ENCODE measurements at places on chromosomes 3 and 15. TPM values are rescaled to one million over a fixed set of nuclear protein-coding genes. Genes with fewer than 3 reads are reported as not detected.

DNA sequence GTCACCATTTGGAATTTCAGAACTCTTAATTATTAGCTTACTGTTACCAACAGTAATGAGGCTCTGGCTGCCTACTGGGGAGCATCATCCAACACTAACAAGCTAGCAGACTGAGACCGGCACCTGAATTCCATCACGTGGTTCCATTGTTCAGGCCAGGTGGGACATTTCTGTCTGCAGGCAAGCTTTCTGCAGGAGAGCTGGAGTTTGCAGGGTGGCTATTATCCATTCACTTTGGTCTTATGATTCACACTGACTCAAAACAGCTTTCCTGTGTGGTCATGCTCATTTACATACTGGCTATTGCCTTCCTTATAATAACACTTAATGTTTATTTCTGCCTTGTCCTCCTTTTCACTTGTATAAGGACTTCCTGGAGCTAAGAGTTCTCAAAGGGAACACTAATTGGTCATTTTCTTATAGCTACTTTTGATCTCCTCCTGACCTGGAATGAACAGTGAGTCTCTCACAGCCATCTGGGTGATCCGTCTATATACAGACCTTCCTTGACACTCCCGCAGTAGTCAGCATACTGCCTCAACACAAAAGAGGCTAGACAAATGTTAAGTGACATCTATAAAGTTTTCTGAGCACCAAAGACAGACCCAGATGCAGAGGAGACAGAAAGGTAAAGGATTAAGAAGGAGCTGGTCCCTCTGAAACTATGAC is 695.4 kb downstream of the FHIT start:
- DNase-seq: peak; percentile 76

The LRRK1 gene
- total RNA-seq: 13.7 TPM

GRCh38 chr15:90201130-90201943 is at the start of gene SEMA4B:
SEMA4B (plus strand) TSS chr15:90201330; CDS start chr15:90201579, 249 bp downstream.
- no peak for DNase-seq

- DNase-seq: no peak
Measured at GRCh38 chr3:111080413-111080812, 8.8 kb downstream of the NECTIN3 start.

The TM4SF18 gene
- not detected for total RNA-seq

GRCh38 chr3:157394411-157394810 is 42.2 kb upstream of the PTX3 start:
- no peak for DNase-seq

GRCh38 chr3:20776692-20777091 is 590.7 kb upstream of the SGO1 start:
- DNase-seq: no peak

GRCh38 chr15:47987908-47988532 is 132.8 kb upstream of the SLC24A5 start:
- DNase-seq: peak; percentile 46

DNA sequence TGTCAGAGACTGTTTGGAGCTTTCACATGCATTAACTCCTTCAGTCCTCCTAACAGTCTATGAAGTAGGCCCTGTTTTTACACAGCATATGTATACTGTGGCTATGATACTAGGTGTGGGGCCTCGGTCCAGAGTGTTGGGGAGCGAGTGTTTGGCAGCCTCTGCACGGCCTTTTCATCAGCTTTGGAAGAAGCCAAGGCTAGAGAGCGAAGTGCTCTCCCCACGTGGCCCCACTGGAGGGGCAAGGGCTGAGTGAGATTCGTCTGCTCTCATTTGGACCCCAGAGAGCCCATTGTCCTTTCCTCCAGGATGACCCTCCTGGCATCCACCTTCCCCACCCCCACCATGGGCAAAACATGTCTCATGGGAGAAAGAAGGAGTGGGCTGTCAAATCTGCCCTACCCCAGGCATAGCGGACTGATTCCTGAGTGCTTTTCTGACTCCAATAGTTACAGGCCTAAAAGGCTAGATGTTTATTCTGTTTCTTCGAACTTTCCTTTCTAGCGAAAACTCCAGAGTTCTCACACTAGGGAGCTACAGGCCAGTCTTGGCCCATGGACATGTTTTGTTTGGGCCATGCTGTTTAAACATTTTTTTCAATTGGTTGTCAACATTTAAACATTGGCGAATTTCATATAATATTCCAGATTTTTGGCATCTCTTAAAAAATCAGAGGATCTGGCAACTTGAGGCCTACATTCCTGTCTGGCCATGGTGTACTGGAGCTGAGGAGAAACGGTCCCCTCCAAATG is 76.0 kb downstream of the EEFSEC start:
- DNase-seq: no peak

DNA sequence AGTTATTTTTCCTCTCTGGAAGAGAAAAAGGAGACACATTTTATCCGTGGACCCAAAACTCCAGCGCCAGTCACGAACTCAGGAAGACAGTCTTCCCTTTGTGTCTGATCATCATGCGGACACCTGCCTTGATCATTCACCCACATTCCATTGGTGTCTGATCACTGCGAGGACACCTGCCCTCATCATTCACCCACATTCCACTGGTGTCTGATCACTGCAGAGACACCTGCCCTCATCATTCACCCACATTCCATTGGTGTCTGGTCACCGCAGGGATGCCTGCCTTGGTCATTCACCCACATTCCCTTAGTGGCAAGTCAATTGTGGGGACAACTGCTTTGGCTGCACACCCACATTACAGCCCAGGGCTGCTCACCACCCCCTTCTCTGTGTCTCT is 148.9 kb downstream of the ROBO1 start:
- peak; percentile 95 for DNase-seq

DNA sequence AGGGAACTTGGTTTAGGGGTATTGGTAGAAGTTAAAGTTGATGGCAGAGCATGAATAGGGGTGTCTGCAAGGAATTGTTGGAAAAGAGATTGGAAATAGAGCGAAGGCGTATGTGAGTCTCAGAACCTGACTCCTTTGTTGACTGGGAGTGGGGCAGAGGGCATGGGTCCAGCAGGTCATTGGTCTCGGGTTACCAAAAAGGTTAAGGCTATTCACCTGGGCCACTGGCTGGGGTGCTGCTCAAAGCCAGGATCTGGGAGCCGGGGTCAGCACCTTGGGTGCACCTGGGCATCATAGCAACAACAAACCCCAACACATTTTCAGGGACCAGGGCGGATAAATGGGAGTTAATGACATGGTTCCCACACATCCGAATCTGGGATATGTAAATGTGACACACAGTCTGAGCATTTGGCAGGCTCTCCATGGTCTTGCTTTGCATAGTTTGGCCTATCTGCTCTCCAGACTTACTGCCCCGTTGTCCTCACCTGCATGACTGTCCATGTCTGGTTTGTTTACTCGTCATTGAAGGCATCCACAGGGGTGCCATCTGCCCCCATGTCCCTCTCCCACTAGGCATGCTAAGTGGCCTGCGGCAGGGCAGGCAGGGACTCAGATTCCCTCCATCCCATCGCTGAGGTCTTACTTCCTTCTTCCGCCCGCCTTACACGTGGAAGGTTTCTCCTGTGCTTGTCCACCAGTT is 10.1 kb downstream of the KLF13 start:
- DNase-seq: no peak

GRCh38 chr3:74287557-74287956 is 326.9 kb downstream of the CNTN3 start:
- no peak for DNase-seq

The REC114 gene
- not detected for total RNA-seq

GRCh38 chr15:80401456-80401855 is 2.7 kb upstream of the ARNT2 start:
- no peak for DNase-seq

The VIPR1 gene
- total RNA-seq: 3.2 TPM

GRCh38 chr3:26807272-26807671 is 184.7 kb downstream of the LRRC3B start:
- no peak for DNase-seq

The AMT gene
- total RNA-seq: 1.2 TPM

The NR1I2 gene
- not detected for total RNA-seq

The AMOTL2 gene
- 79.5 TPM for total RNA-seq

- no peak for DNase-seq
Measured at GRCh38 chr3:106272302-106272701, 403.5 kb upstream of the CBLB start.

- peak; percentile 12 for DNase-seq
Measured at GRCh38 chr3:64318001-64318400, 92.7 kb upstream of the PRICKLE2 start.

GRCh38 chr3:14811684-14812083 is 7.1 kb upstream of the FGD5 start:
- no peak for DNase-seq

The XIRP1 gene
- total RNA-seq: not detected

The EEF1AKMT4 gene
- total RNA-seq: 11.1 TPM

DNA sequence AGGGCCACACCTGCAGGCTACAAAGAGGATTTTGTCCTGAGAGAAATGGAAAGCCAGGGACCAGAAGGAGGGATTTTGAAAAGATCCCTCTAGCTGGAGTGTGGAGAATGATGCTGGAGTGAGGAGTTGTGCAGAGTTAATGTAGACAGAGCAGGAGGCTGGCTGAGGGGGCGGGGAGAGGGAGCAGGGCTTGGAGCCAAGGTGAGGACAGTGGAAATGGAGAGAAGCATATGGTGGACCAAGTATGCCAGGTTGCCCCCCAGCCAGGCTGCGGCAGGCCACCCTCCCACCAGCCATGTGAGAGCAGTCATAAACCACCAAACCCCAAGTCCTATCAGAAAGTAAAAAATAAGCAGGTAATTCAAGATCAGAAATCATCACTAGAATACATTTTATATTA is 14.7 kb downstream of the RARRES1 start:
- DNase-seq: no peak

DNA sequence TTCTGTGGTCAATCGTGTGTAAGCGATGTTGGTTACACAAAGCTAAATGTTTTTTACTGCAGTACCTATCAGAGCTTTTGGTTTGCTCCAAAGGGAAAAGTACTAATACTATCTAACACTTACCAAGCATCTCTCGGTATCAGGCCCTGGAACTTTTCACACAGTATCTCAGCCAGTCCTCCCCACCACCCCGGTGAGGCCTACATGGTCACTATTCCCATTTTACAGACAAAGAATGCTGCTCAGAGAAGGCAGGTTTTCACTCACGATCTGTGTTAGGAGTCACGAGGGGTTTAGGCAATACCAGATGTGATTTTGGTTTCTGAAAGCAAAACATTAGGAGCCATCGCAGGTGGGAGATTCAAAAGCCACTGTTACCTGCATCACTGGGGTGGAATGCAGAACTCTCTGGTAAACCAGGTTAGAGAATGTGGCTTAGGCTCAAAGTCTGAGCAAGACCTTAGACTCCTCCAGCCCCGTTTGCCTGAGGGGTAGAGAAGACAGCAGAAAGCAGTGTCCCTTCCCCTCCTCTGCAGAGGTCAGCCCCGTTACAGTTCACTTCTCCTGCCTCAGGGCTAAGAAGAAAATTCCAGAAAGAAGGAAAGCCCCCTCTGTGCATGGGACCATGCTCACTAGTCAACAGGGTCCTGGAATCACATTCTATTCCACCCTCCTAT is 57.2 kb downstream of the XXYLT1 start:
- DNase-seq: no peak

The TOMM70 gene
- total RNA-seq: 45.7 TPM

The FAM131A gene
- 14.6 TPM for total RNA-seq

The RTF1 gene
- 29.0 TPM for total RNA-seq

The ADAMTS9 gene
- 0.07 TPM for total RNA-seq

DNA sequence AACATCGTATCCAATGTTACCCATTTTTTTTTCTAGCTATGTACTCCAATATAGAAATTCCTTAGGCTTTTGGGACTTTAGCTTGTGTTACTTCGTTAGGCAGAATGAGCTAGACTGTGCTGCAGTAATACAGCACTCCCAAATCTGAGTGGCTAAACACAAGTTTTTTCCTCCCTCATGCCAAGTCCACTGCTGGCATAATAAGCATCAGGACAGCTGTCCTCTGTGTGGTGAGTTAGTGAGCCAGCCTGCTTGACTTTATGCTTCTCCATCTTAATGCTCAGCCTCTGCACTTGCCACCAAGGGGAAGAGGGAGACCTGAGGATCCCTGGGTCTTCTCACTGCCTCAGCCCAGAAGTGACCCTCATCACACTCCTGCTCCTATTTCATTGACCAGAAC is 18.2 kb upstream of the ACOX2 start:
- DNase-seq: no peak

The HMCES gene
- total RNA-seq: 62.6 TPM

The CMTM8 gene
- 1.8 TPM for total RNA-seq

The GOLGA8B gene
- 36.5 TPM for total RNA-seq

All from foreskin keratinocyte (primary cell).